ENCODE measurements at places on chromosomes 6 and 20.

GRCh38 chr20:50506270-50506579 lies 4.0 kb upstream of the PTPN1 start:
- no peak for DNase-seq

DNA sequence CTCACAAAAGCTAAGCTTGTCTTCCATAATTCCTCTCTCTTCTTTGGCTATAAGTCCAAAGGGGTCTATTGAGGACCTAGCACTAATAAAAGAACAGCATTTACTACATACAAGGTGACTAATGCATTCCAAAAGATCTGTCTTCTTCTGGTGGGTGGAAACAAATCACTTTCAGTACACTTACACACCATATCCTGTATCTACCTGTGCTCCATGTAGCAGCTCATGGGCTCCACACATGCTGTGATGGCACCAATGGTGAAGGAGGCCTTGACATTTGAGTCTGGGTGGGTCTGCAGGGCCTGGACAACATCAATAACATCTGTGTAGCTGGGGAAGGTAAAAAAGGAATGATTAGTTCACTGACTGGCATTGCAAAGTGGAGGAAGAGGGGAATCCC lies 42.4 kb upstream of the SLC4A11 start:
- no peak for DNase-seq

GRCh38 chr6:6713657-6714056 lies 125.1 kb downstream of the LY86 start:
- no peak for DNase-seq

GRCh38 chr20:25418776-25419175 lies 11.3 kb downstream of the GINS1 start:
- no peak for DNase-seq

DNA sequence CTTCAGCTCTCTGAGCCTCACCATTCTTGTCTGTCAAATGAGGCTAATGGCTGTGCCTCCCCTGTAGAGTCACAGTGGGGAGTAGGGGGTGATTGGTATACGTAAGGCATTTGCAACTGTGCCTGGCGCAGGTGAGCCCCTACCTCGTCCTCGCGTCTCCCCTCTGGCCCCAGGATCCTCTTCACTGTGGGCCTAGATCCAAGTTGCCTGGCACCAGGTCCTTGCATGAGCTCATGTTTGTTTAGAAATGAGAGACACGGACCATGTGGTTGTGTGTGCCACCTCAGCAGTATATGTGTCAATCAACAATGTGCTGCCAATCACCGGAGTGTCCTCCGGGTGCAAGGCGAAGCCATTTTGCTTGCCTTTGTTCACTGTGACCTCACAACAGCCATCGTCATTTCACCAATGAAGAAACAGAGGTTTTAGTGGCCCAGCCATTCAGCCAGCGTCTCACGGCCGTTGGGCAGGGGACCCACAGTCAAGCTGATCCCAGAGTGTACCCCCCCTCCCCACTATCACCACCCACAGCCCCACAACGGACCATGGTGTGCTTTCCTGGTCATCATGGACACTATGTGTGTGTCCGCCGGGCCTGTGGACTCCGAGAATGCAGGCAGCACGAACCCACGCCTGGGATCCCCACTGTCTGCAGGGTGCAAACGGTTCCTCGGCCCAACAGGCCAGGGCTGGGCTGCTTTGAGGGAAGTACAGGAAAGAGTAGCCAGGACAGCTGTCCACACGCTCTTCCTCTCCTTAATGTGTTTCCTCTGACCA lies 35.9 kb upstream of the STX16 start:
- DNase-seq = no peak

GRCh38 chr6:130843575-130844320 lies 16.5 kb downstream of the SMLR1 start:
- no peak for DNase-seq

- no peak for DNase-seq
Observed at GRCh38 chr6:34249469-34250261, 859 bp upstream of the SMIM29 start.

- DNase-seq = no peak
Observed at GRCh38 chr20:10965936-10966470, 292.2 kb upstream of the JAG1 start.

DNA sequence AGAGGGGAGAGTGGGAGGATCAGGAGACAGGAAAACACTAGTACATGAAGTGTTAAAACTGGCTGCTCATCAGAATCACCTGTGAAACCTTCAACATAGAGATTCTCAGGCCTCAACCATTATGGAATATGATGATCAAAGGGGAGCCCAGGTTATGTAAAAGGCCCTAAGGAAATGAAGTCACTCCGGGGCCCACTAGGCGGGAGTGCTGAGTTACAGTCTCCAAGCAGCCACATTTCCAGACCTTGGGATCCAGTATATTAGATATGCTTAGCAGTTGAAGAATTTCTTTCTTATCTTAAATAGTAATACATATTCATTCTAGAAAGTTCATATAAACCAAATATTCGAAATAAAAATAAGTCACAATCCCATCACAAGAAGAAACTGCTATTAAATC lies 476.3 kb downstream of the PRKN start:
- no peak for DNase-seq

DNA sequence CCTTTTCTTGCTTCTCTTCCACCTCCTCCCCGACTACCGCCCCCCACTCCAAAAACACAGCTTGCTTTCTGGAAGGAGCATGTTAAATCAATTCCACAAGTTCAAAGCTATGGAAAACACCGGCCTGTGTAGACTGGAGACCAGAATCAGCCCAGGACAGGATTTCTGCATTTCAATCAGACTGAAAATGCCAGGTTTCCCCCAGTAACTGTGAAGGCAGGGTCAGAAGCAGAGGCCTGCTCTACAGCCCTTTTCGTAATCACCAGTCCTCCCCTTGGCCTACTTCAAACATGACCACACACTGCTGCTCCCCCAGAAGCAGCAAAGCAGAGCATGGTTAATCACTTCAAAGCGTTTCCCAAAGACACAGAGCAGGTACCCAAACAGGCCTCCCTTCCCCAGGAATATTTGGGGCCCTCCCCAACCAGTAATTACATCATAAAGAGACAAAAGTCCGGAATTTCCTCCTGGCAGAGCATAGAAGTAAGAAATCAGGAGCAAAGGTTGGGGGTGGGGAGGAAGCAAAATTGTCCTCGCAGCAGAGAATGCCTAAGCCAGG lies 38.4 kb downstream of the ZMYND8 start:
- no peak for DNase-seq

- DNase-seq = no peak
Observed at GRCh38 chr20:36644032-36644705, 1.8 kb downstream of the SLA2 start.

- no peak for DNase-seq
Observed at GRCh38 chr6:134446218-134446848, 128.4 kb upstream of the SGK1 start.

GRCh38 chr6:19450651-19451050 lies 386.5 kb upstream of the ID4 start:
- DNase-seq = no peak

DNA sequence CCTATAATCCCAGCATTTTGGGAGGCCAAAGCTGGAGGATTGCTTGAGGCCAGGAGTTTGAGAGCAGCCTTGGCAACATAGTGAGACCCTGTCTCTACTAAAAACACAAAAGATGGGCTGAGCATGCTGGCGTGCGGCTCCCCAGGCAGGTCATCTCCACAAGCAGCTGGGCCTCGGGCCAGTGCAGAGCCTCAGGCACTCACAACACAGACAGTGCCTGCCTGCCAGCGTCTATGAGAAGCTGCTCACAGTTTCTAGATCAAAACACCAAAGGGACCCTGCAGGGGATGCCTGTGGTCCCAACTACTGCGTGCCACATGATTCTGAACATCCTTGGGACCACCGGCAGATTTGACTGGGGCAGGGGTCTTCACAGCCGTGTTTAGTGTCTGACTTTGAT lies 59.4 kb downstream of the GINS1 start:
- no peak for DNase-seq

GRCh38 chr6:141607956-141608355 lies 524.8 kb upstream of the GJE1 start:
- DNase-seq = no peak

DNA sequence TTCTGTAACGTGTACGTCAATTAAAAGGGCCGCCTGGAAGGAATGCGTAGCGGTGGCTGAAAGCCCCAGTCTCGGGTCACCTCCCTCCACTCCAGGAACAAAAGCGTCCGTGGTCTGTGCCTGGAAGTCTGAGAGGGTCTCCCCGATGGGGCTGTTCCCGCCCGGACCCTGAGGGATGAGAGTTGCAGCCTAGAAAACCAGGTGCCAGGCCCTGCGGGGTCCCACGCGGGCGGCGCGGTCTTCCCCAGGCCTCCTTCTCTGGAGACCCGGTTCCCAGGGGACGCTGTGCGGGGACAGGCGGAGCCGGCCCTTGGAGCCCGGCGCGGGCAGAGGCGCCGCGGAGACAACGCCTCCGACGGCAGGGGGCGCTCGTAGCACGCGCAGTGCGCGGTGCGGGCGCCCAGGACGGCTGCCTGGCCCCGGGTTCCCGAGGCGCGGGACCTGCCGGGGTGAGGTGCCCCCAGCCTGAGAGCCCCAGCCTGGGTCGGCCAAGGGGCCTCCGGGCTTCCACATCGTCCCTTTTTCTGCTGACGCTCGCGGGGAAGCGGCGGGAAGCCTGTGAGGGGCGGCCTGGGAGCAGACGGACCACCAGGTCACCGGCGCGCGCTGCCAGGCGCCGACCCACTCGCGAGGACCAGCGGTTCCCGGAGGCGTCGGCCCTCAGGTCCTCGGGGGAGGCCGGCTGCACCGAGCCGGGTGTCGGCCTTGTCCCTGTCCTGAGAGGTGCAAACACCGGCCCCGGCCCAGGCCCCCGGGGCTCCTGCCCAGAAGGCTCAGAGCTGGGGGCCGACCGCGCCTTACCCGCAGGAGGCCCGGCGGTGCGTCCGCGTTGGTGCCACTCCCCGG lies 5.3 kb upstream of the FOXC1 start:
- no peak for DNase-seq

- DNase-seq = no peak
Observed at GRCh38 chr6:97214671-97215070, 68.3 kb downstream of the MMS22L start.

GRCh38 chr6:36659271-36659670 lies 19.2 kb upstream of the CDKN1A start:
- DNase-seq = no peak

DNA sequence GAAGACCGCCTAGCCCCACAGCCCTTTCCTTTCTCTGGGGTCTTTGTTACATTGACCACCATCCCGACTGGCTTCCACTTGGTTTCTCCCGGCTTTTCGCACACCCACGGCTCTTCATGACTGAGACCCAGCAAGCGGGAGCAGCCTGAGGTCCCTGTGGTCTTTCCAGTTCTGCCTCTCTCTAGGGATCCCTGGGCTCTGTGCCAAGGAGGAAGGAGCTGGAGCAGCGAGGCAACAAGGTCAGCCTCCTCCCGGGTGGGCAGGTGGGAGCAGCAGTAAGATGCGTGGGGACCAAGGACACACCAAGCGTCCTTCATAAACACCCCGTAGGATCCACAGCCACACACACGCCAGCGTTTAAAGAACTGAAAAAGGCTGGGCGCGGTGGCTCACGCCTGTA lies 29.6 kb upstream of the MRGBP start:
- no peak for DNase-seq

GRCh38 chr20:49948178-49948577 lies 12.0 kb downstream of the RNF114 start:
- DNase-seq = no peak

- DNase-seq = no peak
Observed at GRCh38 chr6:44304282-44305199, 8.6 kb downstream of the AARS2 start.

DNA sequence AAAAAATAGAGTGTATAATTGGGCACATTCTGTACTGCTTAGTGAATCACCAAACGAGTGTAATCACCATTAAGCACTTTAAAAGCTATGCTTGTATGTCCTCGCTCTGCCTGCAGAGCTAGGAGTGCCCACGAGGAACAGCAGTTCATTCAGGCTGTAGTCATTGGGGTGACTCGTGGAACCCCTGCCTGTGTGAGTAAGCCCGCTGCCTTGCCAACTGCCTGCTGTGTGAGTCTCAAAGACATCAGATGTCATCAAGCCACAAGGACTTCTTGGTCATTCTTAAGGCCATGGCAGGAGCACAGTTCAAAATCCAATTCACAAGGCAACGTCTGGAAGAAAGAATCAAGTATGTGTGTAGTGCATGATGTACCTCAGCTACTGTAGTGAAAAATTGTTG lies 60.4 kb downstream of the FOXO3 start:
- DNase-seq = no peak

DNA sequence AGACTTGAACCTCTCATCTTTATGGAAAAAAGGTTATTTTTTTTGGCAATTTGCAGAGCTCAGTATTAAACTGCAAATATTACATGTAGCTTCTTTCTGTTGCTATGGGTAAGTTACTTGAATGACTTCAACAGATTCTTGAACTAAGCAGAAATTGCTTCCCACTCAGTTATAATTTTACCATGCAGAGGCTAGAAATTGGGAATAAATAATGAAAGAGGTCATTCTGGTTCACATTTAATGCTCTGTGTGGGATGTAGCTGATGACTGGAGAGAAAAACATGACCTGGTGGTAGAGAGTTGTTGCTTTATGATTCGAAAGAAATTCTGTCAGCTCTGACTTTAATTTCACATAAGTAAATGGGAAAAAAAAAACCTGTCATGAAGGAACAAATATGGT lies 16.8 kb upstream of the ADGB start:
- no peak for DNase-seq

- DNase-seq = no peak
Observed at GRCh38 chr6:10801224-10801848, 37.0 kb downstream of the MAK start.

GRCh38 chr20:20711413-20711812 lies 1.0 kb downstream of the RALGAPA2 start:
- DNase-seq = no peak

DNA sequence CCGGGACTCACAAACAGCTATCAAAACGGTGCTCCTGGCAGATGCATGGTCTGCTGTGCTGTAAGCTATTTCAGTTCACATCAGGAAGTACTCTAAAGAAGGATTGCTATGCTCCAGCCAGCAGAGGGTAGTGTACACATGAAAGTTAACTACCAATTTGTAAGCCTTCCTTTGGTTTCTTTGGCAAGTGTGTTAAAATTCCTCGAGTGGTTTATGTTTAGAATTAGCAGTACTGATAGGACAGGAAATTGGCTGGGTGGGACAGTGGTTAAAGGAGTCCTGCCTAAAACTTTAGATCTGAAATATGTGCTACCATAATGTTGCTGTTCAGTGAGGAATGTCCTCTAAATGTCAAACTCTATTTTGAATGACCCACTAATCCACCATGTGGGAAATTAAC lies 47.4 kb downstream of the TRMT11 start:
- no peak for DNase-seq

- DNase-seq = peak; percentile 92
Observed at GRCh38 chr20:5127204-5127858, 523 bp downstream of the CDS2 start.

GRCh38 chr20:37526839-37527637 lies 638 bp downstream of the BLCAP start:
- DNase-seq = peak; percentile 73

DNA sequence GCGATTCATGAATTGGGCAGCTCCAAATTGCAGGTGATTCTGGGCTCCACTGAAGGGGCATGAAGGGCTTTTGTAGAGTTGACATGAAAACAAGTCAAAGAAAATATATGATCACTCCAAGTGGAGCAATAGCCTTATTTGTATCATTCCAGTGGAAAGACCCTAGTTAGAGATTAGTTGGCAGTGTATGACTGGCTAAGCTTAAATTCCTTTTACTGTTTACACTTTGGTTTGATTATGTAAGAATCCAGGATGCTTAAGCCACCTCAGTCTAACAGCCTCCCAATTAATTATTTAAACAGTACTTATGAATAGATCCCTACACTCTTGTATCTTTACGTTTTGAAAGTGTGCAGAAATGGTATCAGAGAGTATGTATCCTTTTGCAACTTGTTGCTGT lies 712.4 kb downstream of the KIF16B start:
- no peak for DNase-seq

- no peak for DNase-seq
Observed at GRCh38 chr6:25369433-25370177, 90.4 kb downstream of the CARMIL1 start.
